ENCODE measurements at places on chromosomes 12 and 14.

GRCh38 chr12:58172433-58173073 is 231.2 kb downstream of the ATP23 start:
- H3K4me3 ChIP-seq, result no peak overlapping the region
- H3K27me3 ChIP-seq, result no peaks in the 10 kb centered on the region
- no peaks in the 10 kb centered on the region for H3K4me1 ChIP-seq
- DNase-seq, result no peak

DNA sequence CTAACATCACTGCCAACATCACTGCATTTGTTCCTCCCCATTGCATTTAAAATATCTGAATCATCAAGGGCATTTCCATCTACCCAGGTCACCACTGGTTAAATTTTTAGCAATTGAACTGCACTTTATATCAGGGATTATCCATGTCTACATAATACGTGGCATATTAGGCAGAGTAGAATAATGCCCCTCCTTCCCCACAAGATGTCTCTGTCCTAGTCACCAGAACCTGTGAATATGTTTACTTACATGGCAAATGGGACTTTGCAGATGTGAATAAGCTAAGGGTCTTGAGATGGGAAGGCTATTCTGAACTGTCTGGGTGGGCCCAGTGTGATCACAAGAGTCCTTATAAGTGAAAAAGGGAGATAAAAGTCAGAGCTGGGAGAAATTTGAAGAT is 181.7 kb upstream of the ARID2 start:
- no peaks in the 10 kb centered on the region for H3K27me3 ChIP-seq
- H3K36me3 ChIP-seq, result no peaks in the 10 kb centered on the region
- DNase-seq, result no peak
- no peaks in the 10 kb centered on the region for H3K4me1 ChIP-seq
- no peak overlapping the region for H3K4me3 ChIP-seq

DNA sequence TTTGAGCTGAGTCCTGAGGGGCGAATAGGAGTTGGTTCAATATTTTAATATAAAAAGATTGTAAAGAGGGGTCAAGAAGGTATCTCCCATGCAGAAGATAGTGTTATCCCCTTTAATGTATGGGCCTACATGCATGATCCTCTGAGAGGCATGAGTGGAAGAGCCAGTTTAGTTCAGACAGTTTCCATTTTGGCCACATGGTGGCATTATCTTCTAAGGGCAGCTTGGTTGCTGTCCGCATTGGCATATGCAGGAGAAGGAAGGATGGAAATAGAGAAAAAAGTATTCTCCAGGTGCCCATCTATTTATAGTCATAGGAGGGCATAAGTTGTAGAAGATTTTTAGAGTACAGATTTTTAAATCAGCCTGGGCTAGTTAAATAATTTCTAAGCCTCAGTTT is 5.4 kb downstream of the SAMD4A start:
- H3K4me1 ChIP-seq, result peaks cover 46% of the 10 kb centered on the region
- no peak overlapping the region for H3K4me3 ChIP-seq
- DNase-seq, result no peak
- no peaks in the 10 kb centered on the region for H3K27me3 ChIP-seq
- no peak overlapping the region for H3K27ac ChIP-seq

GRCh38 chr14:94051115-94051514 is 25.0 kb downstream of the OTUB2 start:
- DNase-seq, result peak; percentile 52
- H3K27ac ChIP-seq, result peak overlapping the region; percentile 44
- peaks cover 5% of the 10 kb centered on the region for H3K36me3 ChIP-seq

DNA sequence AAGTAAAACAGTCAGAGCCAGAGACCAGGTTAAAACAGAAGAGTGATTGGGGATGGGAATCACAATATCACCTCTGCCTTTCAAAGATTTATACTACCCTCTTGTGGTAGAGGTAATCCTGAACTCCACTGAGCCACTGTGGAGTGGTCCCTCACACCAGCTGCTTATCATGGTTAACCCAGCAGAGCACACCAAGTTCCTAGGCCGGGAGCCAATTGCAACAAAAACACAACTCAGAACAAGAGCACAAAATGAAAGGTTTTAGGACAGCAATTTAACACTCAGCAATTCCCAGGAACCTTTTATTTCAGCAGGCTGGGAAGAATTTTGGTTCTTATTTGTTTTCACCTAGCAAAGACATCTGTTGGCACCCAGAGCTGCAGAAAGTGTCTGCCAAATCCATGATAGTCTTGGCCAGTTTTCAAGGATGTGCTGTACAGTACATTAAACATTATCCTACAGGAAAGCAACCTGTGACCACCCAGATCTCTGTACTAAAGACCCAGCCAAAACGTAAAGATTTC is 220.5 kb upstream of the ATXN7L3B start:
- no peak overlapping the region for H3K4me3 ChIP-seq
- no peak for DNase-seq
- H3K27ac ChIP-seq, result no peak overlapping the region
- no peaks in the 10 kb centered on the region for H3K27me3 ChIP-seq
- H3K4me1 ChIP-seq, result no peaks in the 10 kb centered on the region
- H3K36me3 ChIP-seq, result no peaks in the 10 kb centered on the region

DNA sequence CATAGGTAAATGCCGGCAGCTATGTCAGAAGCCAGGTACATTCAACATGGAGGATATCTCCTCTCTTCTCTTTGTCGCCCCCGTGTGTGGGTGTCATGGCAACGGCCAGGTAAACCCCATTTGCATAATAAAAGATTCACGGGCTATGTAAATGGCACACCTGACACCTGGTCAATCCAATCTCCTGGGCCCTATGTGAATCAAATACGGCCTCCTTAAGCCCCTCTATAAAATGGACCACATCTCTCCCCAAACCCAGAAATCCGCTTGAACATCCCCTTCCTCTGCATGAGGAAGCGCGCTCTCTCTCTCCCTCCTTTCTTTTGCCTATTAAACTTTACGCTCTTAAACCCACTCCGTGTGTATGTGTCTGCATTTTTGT is 363.7 kb downstream of the SOX5 start:
- no peaks in the 10 kb centered on the region for H3K36me3 ChIP-seq
- no peak overlapping the region for H3K4me3 ChIP-seq
- DNase-seq, result no peak
- no peak overlapping the region for H3K27ac ChIP-seq

DNA sequence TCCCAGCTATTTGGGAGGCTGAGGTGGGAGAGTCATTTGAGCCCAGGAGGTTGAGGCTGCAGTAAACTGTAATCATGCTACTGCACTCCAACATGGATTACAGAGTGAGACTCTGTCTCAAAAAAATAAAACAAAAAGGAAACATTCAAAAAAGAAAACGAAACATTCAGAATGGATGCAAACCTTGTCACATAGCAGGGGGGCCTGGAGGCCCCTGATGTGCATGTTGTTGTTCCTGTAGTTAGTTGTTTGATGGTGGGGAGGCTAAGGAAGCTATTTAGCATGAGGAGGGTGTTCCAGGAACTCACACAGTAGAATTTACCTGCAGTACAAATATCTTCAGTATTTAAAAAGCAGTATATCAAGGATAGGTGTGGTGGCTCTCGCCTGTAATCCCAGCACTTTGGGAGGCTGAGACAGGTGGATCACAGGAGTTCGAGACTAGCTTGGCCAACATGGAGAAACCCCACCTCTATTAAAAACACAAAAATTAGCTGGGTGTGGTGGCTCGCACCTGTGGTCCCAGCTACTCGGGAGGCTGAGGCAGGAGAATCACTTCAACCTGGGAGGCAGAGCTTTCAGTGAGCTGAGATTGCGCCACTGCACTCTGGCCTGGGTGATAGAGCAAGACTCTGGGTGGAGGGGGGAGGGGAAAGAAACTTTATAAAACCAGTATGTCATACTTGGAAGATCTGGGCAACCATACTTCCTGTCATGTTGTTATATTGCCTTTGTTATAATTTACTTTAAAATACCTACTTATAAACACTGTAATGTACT is 17.6 kb upstream of the AEBP2 start:
- no peaks in the 10 kb centered on the region for H3K27me3 ChIP-seq
- no peaks in the 10 kb centered on the region for H3K36me3 ChIP-seq
- no peak overlapping the region for H3K27ac ChIP-seq
- H3K4me1 ChIP-seq, result no peaks in the 10 kb centered on the region

DNA sequence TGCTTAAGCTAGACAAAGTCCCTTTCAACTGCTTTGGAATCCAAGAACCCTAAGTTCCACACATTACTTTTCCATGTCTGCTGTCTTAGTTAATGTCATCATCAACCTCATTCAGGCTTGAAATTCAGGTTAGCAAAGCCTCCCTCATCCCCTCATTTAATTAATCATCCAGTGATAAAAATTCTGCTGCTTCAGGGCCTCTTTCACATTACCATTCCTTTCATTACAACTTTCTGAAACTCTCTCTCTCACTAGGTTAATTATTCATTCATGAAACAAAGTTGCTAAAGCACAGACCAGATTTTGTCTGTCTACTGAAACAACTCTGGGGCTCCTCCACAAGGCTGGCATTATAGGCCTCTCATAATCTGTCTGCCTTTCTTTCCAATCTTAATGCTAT is 9.4 kb upstream of the VTI1B start:
- no peak for DNase-seq
- H3K27ac ChIP-seq, result no peak overlapping the region
- no peaks in the 10 kb centered on the region for H3K36me3 ChIP-seq
- H3K27me3 ChIP-seq, result no peaks in the 10 kb centered on the region

- no peaks in the 10 kb centered on the region for H3K27me3 ChIP-seq
- peak within 1 kb of the TSS; percentile 91 for H3K4me3 ChIP-seq
- peak within 1 kb of the TSS; percentile 94 for H3K27ac ChIP-seq
- DNase-seq, result no peak
- H3K4me1 ChIP-seq, result peaks cover 36% of the 10 kb centered on the region
Observed at GRCh38 chr14:77320238-77320935, at the start of gene POMT2. Gene POMT2, minus strand, starts transcription at chr14:77320883. Its CDS starts 202 bp downstream, at chr14:77320681.

DNA sequence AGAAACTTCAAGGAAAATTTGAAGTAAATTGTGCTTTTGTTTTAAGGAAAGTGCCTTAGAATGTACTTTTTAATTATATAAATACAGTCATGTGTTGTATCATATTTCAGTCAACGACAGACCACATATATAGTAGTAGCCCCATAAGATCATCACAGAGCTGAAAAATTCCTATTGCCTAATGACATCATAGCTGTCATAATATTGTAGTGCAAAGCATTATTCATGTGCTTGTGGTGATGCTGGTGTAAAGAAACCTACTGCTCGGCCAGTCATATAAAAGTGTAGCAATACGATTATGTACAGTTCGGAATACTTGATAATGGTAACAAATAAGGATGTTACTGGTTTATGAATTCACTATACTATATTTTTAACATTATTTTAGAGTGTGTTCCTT is 198.9 kb upstream of the SLC16A7 start:
- no peak for DNase-seq
- no peak overlapping the region for H3K27ac ChIP-seq
- H3K27me3 ChIP-seq, result no peaks in the 10 kb centered on the region
- no peaks in the 10 kb centered on the region for H3K36me3 ChIP-seq
- no peaks in the 10 kb centered on the region for H3K4me1 ChIP-seq

GRCh38 chr12:23236066-23236780 is 611.3 kb downstream of the ETNK1 start:
- no peak for DNase-seq
- no peaks in the 10 kb centered on the region for H3K36me3 ChIP-seq
- H3K27me3 ChIP-seq, result no peaks in the 10 kb centered on the region
- H3K27ac ChIP-seq, result no peak overlapping the region
- no peaks in the 10 kb centered on the region for H3K4me1 ChIP-seq
- no peak overlapping the region for H3K4me3 ChIP-seq

GRCh38 chr12:119005085-119005484 is 23.7 kb downstream of the SRRM4 start:
- no peak overlapping the region for H3K27ac ChIP-seq
- no peaks in the 10 kb centered on the region for H3K4me1 ChIP-seq
- no peaks in the 10 kb centered on the region for H3K36me3 ChIP-seq
- no peaks in the 10 kb centered on the region for H3K27me3 ChIP-seq
- H3K4me3 ChIP-seq, result no peak overlapping the region

DNA sequence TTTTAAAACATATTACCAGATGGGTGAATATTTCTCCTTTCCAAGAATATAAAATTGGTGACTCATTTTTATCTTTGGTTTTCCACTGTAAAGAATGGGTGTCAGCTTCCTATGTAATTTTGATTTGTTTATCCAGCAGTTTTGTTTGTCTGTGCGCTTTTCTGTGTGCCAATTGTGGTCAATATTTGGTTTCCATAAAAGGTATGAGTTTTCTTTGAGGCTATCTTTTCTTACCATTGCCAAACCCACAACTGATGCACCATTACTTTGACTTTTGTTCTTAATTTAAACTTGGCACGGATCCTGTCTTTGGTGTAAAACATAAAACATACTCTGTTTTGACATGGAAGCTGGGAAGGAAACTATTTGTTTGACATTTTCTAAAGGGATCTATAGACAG is 78.8 kb upstream of the NAV3 start:
- DNase-seq, result no peak
- H3K27me3 ChIP-seq, result no peaks in the 10 kb centered on the region
- H3K4me1 ChIP-seq, result no peaks in the 10 kb centered on the region
- H3K4me3 ChIP-seq, result no peak overlapping the region

DNA sequence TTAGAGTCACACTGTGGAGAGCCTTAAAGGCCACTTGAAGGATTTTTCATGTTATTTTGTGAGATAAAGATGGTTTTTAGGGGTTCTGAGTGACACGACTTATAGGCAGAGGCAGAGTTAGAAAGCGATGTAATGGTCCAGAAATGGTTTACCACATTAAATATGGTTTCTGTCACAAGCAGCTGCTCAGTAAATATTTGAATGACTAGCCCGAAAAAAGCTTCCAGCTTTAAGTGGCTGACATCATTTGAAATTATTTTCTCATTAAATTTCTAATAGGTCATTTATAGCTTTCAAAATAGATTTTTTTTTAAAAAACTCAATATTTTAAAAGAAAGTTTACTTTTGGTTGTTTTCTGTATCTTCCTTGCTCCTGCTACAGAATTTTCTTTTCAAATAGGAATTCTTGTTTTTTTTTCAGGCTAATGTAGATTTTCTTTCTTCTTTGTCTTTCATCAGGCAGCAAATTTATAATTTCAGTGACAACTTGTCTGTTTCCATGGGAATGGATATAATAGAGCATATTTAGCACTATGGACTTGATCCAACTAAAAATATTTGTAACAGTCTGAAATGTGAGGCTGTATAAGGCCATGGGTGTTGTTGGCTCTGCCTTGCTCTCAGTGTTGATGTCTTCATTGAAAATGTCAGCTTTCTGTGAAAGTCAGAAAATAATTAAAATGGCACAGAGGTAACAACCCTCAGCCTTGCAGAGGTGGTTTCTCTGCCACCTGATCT is 700.0 kb downstream of the TMTC2 start:
- no peak for DNase-seq
- no peaks in the 10 kb centered on the region for H3K36me3 ChIP-seq
- H3K27ac ChIP-seq, result no peak overlapping the region
- no peak overlapping the region for H3K4me3 ChIP-seq

DNA sequence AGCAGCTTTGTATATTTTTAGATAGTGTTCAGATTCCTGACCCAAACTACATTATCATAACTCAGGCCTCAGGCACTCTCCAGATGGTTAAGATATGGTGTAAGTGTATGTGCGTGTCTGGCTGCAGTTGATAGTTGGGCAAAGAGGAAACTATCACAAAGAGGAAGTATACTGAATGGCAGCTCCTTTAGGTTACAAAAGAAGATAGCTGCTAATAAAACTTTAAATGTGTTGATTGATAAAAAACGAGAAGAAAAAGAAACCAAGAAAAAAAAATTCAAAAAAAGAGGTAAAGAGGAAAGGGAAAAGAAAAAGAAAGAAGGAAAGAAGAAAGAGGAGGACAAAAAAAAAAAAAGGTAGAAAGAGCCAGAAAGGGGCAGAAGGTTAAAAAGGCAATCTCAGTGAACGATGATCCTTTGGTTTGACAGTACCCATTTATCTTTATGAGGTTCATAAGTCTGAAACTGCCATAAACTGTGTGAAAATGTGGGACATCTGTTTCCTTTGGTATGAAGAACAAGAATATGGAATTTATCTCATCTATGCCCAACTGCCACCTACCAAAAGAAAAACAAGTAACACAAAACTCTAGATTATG is 42.2 kb downstream of the TAOK3 start:
- H3K27me3 ChIP-seq, result no peaks in the 10 kb centered on the region
- no peak overlapping the region for H3K27ac ChIP-seq
- no peak for DNase-seq
- H3K4me3 ChIP-seq, result no peak overlapping the region
